OCI-M1 (cell line): ENCODE measurements at places on chromosomes 7 and 10.

GRCh38 chr7:17640730-17641377 lies 299.4 kb downstream of the SNX13 start:
- DNase-seq = peak; percentile 77

DNA sequence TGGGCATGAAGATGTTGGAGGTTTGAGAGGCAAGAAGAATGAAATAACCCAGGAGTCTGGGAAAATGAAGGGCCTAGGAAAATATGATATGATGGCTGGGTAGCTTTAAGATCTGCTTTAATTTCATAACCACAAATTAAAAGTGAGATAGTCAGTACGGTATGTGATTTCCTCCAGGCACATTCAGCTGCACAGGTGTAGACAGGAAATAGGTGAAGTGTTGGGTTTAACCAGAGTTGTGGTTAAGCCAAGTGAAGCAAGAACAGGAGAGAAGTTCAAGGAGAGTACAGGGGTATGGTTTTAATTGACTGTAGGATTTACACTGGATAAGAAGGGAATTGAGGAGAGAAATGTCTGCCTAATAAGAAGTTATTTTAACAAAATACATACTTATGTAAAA lies 2.6 kb downstream of the PNLIPRP3 start:
- DNase-seq = no peak

DNA sequence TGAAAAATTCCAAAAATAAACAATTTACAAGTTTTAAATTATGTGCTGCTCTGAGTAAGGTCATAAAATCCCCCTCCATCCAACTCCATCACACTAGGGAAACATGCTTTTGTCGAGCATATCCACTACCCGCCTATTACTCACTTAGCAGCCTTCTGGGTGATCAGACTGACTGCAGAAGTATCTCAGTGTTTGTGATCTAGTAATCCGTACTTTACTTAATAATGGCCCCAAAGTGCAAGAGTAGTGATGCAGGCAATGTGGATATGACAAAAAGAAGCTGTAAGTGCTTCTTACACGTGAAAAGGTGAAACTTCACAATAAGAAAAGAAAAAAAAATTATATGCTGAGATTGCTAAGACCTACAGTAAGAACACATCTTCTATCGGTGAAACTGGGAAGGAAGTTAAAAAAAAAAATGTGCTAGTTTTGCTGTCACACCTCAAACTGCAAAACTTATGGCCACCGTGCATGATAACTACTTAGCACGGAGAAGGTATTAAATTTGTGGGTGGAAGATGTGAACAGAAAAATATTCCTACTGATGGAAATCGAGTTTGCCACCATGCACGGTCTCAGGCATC lies 43.2 kb downstream of the SEMA3C start:
- no peak for DNase-seq

DNA sequence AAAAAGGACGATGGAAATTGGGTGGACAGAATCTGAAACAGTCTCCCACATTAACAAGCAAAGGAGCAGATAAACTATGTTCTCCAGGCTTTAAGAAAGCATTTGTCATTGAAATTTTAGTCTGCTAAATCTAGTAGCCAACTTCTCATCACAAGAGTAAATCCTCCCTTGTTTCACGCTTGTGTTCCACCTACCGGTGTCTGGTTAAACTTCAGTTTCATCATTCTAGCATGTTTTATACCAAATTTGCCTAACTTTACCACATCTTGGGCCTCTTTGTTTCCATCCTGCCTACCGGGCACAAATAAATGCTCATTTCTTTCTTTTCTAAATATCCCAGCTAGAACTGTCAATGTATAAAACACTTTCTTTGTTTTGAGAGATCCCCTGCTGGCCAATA lies 5.8 kb downstream of the LIPA start:
- no peak for DNase-seq

GRCh38 chr7:27547401-27547800 lies 115.3 kb downstream of the HIBADH start:
- no peak for DNase-seq

- DNase-seq = no peak
These were observed 51.4 kb downstream of the ITGB1 start for GRCh38 chr10:32906595-32906994.

GRCh38 chr7:128217030-128217805 lies 23.9 kb upstream of the LEP start:
- no peak for DNase-seq

DNA sequence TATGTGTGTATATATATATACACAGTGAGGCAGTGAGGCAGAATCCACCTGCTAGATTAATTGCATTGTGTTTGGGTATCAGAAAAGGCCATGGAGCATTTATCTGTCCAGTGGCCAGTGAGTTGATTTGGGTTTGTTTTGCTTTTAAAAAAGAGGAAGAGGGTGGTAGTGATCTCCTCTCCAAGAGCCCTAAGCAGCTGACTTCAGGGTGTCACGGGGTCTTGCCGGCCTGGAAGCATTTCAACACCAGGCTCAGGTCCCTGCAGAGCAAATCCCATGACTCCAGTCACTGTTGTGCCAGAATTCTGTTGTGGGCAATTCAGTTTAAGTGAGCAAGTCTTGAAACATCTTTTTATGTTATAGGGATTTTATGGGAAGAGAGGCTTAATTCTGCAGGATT lies 30.6 kb upstream of the GPNMB start:
- DNase-seq = peak; percentile 77

DNA sequence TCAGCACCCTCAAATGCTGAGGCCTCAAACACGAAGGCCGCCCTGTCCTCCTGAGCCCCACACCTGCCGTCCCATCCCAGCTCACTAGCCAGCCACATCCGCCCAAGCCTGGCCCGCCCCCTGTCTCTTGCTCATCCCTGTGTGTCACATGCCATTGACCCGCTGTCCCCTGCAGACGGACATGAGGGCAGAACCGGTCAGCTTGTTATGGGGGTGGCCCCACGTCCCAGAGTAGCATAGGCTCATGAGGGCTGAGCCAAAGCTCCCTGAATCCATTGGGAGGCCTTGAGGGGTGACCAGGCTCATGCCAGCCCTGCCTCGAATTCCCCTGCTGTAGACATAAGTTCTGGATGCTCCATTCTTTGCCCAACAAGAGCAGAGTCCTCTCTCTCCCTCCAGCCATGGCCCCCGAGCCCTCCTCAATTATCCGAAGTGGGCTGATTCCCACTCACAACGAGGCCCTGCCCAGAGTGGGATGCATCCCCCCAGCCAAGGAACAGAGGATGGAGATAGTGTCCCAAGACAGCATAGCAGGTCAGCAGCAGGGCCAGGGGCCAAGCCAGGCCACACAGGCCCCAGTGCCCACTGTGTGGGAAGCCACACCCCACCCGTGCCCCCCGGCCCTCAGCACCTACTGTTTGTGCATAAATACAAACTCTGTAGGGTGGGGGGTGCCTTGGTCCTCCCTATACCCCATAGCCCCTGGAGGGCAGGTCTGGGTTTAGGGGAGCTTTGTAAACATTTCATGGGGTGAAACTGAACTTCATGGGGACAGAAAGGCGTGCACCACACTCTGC lies 42.1 kb downstream of the EBF3 start:
- no peak for DNase-seq

- DNase-seq = peak; percentile 37
These were observed 63.3 kb downstream of the GSAP start for GRCh38 chr7:77352665-77353406.

DNA sequence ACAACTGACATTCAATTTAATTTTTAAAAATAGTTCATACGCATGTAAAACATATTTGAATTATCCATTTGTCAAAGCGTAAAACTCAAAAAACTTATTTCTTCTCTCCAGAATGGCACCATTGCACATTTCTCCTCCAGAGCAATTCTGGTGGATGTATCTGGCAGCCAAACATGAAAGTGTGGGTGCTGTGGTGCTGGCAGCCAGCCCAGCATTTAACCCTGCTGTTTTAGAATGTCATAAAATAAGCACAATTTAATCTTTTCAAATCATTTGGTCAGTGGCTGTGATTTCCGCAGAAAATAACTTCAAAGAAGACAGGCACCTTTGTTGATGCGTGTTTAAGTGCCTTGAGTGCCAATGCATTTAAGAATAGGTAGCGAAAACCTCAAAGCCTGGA lies 302.7 kb upstream of the MEOX2 start:
- DNase-seq = no peak

- DNase-seq = no peak
These were observed 32.5 kb downstream of the ARHGAP22 start for GRCh38 chr10:48572414-48572813.

DNA sequence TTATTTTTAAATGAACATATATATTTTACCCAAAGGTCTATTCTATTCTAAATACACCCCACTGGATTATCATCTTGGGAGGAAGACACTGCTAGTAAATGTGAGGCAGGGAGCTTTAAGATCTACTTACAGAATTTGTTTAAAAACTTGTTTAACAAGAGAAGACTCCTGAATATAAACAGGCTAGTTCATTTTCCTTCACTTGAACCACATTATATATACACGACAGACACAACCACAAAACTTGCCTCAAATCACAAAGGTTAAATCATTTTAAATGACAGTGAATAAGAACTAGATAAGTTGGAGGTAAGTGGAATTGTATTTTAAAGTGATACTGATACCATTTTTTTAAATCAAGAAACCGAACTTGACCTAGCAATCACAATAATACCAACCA lies 109.2 kb downstream of the ATE1 start:
- DNase-seq = no peak

GRCh38 chr7:151518105-151518946 lies 1.4 kb downstream of the RHEB start:
- peak; percentile 33 for DNase-seq

DNA sequence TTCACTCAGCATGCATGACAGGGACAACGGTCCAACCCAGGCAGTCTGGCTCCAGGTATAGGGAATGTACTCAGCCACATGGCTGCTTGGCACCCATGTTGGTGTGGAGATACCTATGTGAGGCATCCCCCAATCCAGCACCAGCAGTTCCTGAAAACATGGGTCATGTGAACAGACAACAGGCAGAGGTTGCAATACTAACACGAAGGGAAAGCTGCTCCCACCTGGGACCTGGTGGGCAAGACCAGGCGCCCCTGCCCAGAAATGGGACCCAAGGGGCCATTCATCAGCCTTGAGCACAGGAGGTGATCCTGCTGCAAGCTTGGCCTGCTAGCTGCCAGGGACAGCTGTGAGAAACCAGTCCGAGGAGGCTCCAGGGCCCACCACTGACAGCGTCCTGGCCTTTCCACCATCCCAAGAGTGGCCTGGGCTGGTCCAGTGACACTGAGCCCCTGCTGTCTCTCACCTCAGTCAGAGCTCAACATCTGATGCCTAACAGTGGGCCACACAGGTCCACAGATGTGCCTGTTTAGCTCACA lies 142.3 kb downstream of the ARHGAP22 start:
- DNase-seq = no peak

DNA sequence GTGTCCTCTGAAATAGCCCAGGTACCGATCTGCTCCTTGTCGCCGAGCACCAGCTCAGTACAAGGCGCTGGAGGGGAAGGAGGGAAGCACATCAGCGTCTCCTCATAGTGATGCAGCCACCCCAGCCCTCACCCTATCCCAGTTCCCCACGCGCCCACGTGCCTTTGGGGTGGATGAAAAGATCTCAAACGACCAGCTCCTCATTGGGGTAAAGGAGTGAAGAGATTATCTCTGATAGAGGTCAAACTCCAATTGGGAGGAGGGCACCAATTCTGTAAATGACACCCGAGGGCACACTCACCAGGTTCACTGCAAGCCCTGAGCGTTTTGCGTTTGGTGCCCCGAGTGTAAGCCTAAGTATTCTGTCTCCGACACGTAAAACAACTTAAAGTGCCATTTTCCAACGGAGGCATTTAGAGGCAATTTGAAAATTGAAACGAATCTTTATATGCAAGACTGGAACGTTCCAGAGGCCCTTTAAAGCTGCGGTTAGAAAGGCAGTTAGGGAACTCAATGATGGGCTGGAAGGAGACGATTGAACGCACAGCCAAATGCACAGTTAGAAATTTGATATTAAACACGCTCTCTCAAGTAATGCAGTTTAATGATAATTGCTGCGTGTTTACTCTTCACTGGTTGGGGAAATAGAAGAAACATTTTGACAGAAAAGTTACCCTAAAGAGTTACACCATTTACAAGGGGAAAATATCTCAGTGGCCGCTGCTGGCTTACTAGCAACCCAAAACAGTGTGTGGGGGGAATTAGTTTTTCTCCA lies 8.9 kb upstream of the EMX2 start:
- DNase-seq = no peak

GRCh38 chr10:76296957-76297356 lies 865.5 kb downstream of the LRMDA start:
- no peak for DNase-seq

DNA sequence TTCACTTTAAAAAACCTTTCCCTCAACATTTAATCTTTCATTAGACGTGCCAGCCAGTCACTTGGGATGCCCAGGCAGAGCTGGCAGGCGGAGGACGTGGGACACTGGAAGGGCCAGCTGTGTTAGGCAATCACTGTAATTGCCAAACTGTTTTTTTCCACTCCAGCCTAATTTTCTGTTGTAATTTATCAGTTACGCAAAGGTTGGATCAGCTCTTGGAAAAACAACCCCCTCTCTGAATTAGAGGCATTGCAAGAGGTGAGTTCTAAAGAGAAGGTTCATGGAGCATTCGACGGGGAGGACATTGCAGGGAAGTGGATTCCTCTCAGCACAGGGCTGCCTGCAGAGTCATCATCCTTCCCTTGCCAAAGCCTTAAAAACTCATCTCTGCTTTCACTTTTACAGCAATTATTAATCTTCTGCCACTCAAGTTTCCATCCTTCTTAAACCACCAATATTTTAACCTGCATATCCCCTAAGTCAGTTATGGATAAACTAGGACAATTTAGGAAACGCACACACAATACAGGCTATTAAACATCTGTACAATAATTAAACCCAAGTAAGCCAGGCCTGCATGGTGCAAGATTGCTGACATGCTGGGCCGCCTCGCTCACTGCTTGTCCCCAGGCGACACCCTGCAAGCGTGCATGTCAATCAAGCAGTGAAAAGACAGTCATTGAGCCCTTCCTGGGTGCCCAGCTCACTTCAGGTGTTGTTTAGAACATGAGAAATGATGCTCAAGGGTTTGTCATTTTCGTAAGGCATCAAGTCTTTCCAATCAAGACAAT lies 272.3 kb upstream of the RNF32 start:
- DNase-seq = no peak

- no peak for DNase-seq
These were observed 12.7 kb upstream of the FOXL3 start for GRCh38 chr7:277228-277627.

- DNase-seq = no peak
These were observed 22.4 kb upstream of the FGL2 start for GRCh38 chr7:77222065-77222464.

DNA sequence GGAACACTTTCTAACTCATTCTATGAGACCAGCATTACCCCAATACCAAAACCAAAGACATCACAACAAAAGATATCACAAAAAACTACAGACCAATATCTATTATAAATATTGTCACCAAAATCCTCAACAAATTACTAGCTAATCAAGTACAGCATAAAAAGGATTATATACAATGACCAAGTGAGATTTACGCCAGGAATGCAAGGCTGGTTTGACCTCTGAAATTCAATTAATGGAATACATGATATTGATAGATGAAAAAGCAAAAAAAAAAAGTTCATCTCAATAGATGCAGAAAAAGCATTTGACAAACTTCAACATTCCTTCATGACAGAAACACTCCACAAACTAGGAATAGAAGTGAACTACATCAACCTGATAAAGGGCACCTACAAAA lies 175.3 kb downstream of the LCOR start:
- DNase-seq = peak; percentile 33

- no peak for DNase-seq
These were observed 519 bp upstream of the ZNF655 start for GRCh38 chr7:99557940-99558305.
